ENCODE measurements at places on chromosomes 3 and 15.

GRCh38 chr3:156760333-156760732, 65.8 kb upstream of the LEKR1 start:
- DNase-seq: no peak

- no peak for DNase-seq
Observed at GRCh38 chr15:68085052-68085451, 30.9 kb downstream of the PIAS1 start.

GRCh38 chr3:173547070-173547469, 149.5 kb downstream of the NLGN1 start:
- DNase-seq: no peak

GRCh38 chr3:183008800-183009199, 28.5 kb upstream of the DCUN1D1 start:
- DNase-seq: no peak

DNA sequence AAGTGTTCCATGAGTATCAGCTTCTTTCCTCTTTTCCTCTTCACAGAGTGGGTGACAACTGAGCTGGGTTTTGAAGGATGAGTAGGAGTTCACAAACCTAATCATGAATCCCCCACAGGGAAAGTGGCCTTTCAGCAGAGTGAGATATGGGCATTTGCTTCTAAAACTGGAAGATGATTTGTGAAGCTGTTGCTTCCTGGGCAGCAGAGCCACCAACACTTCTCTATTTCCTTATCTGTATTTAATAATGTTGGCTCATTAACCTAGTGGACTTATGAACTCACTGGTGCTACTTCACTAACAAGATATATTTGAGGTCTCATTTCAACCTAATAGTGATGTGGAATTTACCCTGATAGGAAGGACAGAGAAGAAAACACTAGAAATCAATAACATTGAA, 152.8 kb downstream of the SYNPR start:
- no peak for DNase-seq

DNA sequence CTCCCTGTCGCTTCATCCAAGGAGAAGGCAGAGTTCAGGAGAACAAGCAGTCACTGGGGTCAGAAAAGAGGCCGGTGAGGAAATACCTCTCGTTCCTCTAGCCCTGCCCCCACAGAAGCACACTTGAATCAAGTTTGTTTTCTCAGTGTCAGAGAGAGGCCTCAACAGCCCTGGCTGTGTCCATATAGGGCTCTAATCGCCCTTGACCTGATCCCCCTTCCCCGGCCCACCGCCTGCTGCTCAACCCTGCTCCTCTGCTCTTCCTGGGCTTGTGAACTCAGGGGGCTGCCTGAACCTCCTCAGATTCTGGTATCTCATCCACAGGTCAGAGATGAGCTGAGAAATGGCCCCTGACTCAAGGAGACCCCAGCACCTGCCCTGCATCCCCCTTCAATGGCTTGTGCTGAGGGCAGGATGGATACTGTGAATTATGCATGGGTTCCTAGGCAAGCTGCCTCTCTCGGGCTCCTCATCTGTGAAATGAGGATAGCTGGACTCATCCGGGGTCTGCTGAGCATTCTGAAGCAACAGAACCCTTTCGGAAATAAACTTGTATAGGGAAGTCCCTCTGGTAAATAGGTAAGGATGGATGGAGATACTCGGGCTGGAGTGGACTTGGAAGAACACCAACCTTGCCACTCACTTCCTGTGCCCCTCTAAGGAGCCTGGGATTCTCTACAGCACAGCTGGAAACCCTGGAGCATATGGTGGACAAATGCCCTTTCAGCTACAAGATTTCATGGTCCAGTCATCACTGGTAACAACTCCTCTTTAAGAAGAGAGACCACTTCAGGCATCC, 147.5 kb downstream of the STT3B start:
- DNase-seq: no peak

DNA sequence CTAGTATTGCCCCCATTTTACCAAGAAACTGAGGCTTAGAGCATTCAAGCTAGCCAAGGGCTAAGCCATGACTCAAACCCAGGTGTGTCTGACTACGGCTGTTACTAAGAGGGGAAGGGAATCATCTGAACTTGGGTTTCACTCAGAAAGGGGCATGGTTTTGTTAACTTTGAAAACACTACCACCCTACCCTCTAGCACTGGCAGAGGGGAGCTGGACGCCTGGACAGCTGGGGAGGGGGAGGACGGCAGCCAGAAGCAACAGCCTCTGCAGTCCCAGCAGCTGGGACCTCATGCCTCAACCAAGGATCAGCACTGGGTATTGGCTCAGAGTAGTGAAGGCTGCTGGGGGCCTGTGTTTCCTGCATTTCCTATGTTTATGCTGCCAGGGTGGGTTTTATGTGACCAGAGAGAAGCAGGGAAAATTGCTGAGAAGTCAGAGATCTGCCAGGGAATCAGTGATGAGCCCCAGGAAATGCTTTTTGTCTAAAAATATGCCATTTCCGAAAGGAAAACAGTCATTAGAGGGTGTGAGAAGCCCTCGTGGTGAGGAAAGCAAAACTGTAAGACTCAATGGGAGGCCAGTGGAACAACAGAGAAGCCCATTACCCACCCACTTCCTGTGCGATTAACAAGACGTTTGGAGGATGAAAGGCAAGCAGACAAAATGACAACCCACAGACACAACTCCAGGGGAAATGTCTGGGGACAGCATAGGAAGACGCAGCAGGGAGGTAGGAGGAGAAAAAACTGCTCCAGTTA, 41.2 kb downstream of the LIPC start:
- DNase-seq: no peak

DNA sequence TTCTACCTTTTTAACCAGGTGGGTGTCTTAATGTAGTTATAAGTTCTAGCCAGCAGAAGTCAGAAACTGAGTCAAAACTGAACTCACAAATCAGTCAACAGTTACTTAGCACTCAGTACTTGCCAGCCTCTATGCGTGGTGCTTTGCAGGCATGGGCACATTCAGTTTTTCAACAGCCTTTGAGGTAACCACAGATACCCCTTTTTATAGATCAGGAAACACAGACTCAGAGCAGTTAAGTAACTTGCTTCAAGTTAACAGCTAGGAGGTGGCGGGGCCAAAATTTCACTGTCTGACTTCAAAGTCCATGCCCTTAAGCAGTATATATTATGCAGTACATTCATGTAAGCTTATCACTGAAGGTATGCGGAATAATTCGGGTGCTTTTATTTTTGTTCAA, 139.4 kb downstream of the FHIT start:
- DNase-seq: no peak

GRCh38 chr15:38624244-38625205, 59.9 kb upstream of the RASGRP1 start:
- no peak for DNase-seq

DNA sequence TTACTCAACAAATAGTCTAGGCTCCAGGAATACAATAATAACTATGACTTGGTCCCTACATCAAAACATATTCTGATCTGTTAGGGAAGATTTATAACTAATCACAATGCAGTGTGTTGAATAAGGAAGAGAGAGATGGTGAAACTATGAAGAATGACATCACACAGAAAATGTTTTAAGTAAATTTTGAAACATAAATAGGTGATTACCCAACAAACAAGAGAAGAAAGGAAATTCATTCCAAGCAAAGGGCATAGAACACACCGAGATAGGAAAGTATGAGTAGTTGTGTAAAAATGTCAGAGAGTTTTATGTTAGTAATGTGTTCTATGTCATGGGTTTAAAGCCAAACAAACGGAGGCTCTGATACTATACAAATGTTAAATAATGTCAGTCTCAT, 13.4 kb downstream of the SEC62 start:
- no peak for DNase-seq

- no peak for DNase-seq
Observed at GRCh38 chr15:97234851-97235610, 725.5 kb upstream of the ARRDC4 start.

DNA sequence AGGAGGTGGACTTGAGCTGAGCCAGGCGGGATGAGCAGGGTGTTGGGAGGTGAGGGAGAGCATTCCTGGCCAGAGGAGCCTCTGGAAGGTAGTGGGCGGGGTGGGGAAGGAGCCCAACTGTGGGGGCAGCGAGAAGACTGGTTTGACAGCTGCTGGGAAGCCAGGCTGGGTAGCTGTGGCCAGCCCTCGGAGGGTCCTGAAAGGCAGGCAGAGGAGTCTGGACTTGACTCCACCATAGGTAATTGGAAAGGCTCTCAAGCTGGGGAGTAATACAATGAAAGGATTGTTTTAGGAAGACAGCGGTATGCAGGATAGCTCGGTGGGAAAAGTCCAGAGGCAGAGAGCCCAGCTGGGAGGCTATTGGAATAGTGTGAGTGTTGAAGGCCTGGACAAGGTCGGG, 17.2 kb downstream of the EPHB3 start:
- DNase-seq: no peak

DNA sequence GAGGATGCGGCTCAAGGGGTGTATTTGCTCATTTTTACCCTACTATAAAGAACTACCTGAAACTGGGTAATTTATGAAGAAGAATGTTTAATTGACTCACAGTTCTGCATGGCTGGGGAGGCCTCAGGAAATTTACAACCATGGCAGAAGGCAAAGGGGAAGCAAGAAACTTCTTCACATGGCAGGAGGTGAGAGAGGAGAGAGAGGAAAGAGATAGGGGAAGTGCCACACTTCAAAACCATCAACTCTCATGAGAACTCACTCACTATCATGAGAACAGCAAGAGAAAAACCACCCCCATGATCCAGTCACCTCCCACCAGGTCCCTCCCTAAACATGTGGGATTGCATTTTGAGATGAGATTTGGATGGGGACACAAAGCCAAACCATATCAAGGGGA, 192.7 kb downstream of the DIPK2A start:
- DNase-seq: no peak

DNA sequence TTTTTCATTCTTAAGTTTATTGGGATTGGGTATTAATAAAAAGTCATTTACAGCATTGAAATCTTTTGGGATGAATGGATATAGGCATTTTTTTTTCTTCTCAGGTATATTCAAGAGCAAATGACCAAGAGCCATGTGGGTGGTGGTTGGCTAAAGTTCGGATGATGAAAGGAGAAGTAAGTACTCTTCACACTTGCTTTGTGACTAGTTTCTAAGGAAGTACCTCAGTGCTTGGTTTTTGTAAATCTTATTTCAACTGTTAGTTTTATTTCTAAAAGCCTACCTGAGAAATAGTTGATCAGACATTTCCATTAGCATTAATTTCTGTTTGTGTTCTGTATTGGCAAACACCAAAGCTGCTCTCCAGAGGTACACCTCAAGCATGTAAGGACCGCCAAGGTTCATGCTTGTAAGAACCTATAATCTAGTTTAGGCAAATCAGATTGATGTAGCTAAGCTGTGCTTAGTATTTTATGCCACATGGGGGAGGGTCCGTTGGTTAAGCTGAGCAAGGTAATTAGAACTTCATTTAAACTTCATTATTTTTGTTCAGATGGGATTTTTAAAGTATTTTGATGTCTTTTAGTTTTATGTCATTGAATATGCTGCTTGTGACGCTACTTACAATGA, 35.4 kb downstream of the FXR1 start:
- DNase-seq: no peak

- no peak for DNase-seq
Observed at GRCh38 chr3:105614288-105615030, 247.8 kb downstream of the ALCAM start.

- DNase-seq: no peak
Observed at GRCh38 chr15:79629687-79630086, 197.6 kb downstream of the MINAR1 start.

GRCh38 chr3:59920822-59921221, 871.0 kb upstream of the CFAP20DC start:
- DNase-seq: peak; percentile 40

DNA sequence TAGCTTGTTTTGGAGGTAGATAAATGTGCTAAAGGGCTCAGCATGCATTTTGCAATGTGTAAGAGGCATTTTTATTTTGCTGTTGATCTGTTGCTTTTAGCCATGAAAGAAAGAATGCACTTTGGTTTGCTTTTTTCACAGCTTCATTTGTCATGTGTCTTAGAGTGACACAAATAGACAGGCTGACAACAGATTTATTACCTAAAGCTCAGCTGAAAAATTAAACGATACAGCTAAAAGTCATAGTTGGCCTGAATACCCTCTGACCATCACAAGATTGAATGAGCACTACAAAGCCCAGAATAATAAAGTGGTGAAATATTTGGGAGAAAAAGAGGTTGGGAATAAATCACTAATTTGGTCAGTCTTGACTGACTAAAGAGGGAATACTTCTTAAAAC, 723.1 kb downstream of the CADM2 start:
- no peak for DNase-seq

- DNase-seq: no peak
Observed at GRCh38 chr3:52912885-52913731, 15.8 kb upstream of the STIMATE start.

DNA sequence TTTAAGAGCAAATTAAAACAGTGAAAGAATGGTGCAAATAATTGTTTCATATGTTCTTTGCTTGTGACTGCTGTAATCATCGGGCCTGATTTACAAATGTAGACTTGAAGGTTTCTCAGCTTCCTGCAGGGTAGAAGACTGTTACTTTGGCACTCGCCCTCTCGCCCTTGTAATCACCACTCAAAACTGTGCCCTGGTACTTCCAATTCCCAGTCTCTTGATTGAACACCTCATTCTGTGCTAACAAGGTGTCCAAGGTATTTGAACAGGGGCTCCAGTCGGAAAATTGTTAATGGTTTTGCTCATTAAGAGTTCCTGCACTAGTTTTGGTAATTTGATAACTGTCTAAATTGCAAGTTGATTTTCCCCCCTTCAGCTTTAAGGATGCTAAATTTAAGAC, 209.5 kb downstream of the ZIC1 start:
- no peak for DNase-seq

DNA sequence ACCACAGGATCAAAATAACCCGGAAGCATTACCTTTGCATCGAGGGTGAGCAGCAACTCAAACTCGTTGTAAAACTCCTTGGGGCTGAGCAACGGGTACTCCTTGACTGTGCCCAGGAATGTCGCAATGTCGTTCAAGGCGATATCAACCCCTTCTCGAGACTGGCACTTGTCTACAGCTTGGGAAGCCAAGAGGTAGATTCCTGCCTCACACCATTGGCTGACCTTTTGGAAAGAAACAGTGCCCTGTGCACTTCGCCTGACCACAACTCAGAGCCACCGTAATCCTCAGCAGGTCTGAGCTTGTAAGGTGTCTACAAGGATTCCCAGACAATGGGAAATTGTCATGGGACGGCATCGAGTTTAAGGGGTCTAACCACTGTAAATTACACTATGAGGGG, 43.9 kb downstream of the B3GNT5 start:
- no peak for DNase-seq

DNA sequence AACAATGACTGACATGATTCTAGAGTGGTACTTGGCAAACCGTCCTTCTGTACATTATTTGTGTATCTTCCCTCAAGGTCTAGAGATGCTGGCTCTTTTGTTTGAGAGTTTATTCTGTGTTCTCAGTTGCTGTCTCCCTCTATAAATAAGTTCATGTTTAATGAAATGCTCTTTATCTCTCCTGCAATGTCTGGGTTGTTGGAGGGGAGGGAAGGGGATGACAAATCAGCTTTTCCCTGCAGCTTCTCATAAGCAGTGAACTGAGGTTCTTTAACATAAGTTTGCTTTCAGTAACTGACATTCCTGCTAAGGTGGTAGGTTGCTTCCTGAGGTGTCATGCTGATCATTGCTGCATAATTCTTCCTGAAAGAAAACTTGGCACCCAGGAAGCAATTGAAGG, 21.8 kb downstream of the ITPR1 start:
- DNase-seq: no peak

GRCh38 chr15:90872486-90873184, 4.2 kb downstream of the FURIN start:
- DNase-seq: no peak

- DNase-seq: no peak
Observed at GRCh38 chr3:103371411-103371810, 936.6 kb downstream of the ZPLD1 start.
